Amniotic stem cell (primary cell): ENCODE measurements at places on chromosomes 11 and 22.

DNA sequence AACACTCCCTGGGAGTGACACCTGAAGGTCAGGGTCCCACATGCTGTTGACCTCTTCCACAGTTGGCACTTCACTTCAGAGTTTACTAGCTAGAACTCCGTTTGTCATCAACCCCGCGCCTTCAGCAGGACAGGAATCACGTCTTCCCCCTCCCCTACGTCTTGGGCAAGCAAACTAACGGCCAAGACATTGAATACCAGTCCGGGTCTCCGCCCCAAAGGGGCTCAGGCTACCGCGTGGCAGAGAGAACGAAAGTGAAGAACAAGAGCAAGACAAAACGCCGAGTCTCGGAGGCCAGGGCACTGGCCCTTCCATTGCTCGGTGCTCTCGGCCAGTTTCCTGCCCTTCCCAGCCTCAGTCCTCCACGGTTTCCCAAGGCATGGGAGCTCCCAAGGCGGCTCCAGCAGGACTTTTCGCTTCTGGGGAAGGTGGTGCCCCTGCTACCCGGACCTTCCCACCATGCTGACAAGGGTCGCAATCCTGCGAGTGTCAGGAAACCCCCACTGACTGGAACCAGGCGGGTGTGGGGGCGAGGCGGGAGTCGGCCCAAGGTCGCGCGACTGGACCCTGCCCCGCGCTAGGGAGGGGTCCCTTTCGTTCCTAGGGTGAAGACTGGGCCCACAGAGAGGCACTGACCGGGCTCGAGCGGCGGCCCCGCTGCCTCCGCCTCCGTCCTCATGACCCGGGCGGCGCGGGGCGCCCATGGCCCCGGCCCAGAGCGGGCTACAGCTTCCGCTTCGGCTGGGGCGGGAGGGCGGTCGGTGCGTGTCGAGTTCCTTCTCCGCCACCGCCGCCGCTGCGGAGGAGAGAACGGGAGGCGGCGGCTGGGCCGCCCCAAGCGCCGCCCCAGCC is at the start of gene GUCD1:
GUCD1 (minus strand) TSS at position 826 of the 852 bp plus-strand sequence; CDS start at position 679, 147 bp downstream.
- no peak for DNase-seq

DNA sequence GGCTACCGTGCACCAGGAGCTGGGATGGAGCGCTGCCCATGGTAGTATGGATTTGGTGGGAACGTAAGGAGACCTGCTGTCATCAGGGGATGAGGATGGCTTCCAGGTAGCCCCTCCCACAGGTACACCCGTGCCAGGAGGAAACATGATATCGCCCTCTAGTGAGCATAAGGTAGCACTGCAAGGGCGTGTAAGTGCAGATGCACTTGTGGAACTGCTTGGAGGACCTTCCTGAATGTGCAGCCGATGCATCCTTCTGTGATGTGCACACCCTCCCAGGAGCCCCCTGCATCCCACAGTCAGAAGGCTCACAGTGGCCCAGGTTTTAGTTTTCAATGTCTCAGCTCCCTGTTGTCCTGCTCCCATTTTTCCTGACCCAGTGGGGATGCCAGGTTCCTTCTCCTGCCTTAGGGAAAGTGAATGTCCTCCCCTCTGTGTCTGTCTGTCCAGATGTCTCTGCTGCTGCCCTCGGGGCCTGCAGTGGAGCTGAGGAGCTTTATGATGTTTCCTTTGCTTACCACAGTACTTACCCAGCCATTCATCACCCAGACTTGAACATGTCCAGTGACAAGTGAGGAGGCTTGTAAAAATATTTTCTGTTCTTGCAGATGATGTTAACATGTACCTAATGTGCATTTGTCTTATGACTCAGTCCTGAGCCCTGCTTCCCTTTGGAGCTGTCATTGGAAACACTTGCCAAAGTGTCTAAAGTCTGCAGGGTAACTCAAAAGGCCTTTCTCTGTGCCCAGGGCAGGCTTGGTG is 49.2 kb downstream of the DBX1 start:
- no peak for DNase-seq

DNA sequence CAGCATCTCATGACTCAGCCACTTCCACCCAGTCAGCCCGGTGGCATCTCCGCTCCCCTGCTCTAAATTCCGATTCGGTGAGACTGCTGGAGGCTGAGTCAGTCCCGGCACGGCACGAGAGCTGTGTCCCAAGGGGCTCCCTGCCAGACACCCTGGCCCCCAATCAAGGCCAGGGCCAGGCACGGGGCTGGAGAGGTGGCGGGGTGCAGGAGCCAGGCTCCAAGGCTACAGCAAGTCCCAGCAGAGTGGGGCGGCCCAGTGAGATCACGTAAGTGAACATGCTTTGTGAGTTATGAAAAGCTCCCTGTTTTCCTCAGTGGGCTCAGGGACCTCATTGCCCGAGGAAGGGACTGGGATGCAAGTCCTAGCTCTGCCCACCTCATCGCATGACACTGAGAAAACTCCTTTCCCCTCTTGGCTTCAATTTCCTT is 3.0 kb downstream of the C11orf68 start:
- peak; percentile 92 for DNase-seq

GRCh38 chr11:68403424-68403823 is 57.1 kb upstream of the PPP6R3 start:
- no peak for DNase-seq

DNA sequence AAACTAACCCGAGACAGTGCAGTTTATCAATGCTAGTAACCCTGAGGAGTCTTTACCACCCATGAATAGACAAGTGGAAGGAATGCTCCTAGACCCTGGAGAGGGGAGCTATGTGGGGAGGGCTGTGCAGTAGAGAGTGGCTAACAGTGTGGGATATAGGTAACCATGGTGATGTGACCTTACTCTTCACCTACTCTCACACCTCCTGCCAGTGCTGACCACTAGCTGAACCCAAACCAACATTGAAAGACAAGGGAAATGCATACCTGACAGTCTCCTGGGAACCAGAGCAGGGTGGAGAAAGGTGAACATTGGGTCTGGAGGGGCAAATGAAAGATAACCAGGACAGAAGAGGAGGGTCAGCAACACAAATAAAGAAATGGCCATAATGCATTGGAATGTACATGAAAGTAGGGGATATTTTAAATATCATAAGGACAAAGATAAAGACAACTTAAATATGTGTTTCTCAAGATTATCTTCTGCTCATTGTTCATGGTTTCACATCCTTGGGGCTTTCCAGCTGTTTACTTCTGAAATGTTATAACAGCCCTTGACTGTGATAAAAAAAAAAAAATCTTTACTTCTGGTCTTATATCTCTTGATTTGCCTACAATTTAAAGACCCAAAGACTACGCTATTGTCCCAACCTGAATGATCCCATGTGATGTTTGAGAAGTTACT is 983.3 kb upstream of the TENM4 start:
- no peak for DNase-seq

GRCh38 chr11:49316180-49316579 is 107.8 kb upstream of the FOLH1 start:
- DNase-seq, result no peak

DNA sequence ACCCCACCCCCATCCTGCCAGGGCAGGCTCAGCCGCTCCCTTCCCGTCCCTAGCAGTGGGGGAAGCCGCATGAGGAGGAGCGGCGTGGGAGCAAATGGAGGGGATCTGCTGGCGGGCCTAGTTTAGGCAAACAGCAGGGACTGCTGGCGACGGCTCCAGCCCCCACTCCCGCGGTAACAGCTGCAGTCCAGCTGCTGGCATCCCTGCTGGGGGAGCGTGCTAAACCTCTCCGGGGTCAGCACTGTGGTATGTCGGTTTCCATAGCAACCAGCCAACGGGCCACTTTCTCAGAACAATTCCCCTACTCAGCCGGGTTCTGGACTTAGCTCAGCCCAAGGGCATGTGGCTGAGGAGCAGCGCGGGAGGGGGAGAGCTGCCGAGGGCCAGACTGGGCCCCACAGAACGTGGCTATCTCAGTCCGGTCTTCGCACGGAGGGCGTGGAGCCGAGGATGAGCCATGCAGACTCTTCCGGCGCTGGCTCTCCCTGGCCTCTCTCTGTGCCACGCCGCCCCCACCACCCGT is 98.8 kb downstream of the PKNOX2 start:
- DNase-seq, result peak; percentile 14

DNA sequence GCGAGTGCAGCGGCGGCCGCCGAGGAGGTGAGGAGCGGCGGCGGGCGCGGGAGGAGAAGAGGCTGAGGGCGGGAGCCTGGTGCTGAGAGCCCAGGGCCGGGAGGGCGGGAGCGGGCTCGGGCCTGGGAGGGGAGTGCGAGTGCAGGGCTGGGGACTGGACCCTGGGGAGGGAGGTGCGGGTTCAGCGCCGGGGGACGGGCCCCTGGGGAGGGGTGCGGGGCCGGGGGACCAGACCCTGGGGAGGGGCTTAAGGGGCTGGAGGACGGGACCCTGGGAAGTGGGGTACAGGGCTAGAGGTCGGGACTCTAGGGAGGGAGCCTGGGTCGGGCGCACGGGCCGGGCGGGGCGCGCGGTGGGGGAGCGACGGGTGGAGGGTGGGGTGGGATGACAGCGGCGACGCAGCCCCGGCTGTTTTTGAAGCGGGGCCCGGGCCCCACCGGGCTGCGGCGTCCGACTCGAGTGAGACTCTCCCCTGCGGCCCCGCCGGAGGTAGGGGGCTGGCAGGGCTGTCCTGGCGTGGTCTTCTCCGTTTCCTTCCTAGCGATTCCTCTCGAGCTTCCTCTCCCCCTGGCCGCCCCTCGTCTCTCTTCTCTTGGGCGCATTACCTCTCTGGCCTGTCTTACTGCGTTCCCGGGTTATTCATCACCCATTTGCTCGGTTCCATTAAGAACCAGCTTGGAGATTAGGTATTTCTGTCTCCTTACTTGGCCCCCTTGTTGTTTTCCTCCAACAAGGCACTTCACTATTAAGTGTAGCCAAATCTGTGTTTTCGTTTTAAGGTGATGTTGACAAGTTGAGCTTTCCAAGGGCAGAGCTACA is 754 bp downstream of the NUP50 start:
- DNase-seq, result no peak

DNA sequence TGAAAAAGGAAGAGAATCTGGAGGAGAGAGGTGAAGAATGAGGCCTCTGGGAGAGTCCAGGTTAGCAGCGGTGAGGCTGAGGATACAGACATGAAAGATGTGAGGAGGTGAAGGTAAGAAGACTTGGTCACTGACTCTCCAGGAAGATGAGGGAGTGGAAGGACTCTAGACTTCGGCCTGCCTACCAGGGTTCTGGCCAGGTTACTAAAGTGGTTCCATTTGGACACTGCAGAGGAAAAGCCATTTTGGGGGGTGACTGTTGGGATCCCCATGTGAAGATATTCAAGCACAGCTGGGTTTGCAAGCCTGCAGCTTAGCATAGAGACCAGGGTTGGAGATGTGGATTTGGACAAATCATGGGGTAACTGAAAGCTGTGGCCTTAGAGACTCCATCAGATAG is 7.8 kb downstream of the DCHS1 start:
- no peak for DNase-seq

- DNase-seq, result no peak
These were observed 93.7 kb downstream of the PLEKHA7 start for GRCh38 chr11:16920559-16920958.

DNA sequence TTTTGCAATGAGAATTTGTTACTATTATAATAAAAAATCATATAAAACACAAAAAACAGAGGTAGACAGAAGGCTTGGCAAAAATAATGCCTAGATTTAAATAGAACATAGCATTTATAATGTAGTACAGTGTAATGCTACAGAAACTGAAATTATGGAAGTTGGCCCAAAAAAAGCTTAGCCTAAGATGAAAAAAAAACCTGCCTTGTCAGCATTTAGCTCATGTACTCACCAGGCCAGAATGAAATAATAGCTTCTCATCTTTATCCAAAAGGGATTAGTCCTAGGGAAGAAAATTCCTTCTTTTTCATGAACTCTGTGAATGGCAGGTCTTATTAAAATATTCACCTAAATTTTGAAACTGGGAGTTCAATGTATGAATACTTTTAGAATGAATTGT is 951.1 kb downstream of the LRRC4C start:
- no peak for DNase-seq

- DNase-seq, result no peak
These were observed 469.5 kb downstream of the SOX6 start for GRCh38 chr11:15886866-15887265.

DNA sequence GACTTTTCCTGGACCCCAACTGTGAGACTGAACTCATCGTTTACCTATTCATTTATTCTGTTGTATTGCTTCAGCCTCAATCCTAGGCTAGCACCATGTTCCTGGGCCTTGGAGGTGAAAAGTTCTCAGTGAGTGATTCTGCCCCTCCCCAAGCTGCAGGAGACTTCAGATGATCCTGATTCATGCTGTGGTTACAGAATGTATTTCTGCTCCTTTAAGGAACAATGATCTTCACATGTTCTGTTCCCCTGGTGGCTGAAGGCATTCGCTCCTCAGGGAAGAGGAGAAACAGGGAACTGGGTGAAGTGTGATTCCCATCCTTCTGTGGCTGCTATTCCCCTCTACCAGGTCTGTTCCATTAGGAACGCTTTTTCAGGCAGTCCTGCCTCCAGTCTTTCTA is 2.4 kb downstream of the OR52E1 start:
- DNase-seq, result no peak

DNA sequence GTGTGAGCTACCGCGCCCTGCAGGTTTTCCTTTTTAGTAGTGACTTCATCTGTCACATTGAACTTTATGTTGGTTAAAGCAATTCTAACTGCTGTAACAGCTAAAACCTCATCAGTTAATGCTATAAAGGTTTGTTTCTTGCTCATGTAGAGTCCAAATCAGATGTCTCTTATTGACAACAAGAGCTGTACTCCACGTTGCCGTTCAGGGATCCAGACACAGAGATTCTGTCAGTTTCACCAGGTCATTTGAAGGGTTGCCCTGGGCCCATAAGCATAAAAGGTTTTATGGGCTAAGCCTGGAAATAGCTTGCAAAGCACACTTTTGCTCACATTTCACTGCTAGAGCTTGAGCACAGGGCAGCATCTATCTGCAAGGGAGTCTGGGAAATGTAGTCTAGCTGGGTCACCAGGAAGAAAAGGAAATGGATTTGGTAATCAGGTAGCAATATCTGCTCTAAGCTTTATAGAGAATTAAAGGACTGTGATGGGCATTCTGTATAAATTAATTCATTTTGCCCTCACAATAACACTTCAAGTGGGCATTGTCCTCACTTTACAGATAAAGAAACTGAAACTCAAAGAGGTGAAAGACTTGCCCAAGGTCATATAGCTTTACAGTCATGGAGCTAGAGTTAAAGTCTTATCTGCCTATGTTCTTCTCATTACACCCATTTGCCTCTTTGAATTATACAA is 25.2 kb upstream of the PTPRJ start:
- DNase-seq, result no peak

DNA sequence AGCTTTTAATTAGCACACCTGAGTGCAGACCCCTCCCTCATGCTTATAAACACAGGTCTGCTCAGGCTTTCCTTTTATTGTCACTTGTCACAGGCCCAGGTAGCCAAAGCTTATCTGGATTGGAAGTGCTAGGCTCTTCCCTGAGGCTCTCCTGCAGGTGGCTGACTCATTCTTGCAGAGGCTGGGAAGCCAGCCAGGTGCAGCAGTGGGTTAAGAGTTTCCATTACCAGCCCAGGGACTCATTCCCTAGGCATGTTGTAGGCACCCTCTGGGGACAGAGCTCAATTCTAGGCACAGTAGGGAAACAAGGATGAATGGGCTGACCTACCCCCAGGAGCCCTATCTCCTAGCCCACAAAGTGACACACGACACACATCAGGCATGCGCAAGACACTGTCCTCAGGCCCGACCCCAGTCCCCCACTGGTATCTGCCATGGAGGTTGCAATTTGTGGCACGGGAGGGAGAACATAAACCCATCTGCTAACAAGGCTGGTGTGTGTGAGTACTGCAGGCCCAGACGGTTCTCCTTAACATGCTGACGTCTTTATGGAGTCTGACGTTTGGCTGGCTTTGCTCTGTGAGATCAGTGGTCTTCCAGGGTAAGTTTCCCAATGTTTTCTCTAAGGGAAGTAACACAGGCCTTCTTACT is 94.2 kb downstream of the ABTB2 start:
- DNase-seq, result no peak

- DNase-seq, result no peak
These were observed 691.1 kb downstream of the METTL15 start for GRCh38 chr11:28799316-28799715.

- DNase-seq, result no peak
These were observed 23.7 kb downstream of the NF2 start for GRCh38 chr22:29627196-29627535.
